Renal cortical epithelial cell (primary cell): ENCODE measurements at places on chromosomes 4 and X.
A peak's percentile ranks its signal among the peaks of the same experiment; 100 is the strongest.

DNA sequence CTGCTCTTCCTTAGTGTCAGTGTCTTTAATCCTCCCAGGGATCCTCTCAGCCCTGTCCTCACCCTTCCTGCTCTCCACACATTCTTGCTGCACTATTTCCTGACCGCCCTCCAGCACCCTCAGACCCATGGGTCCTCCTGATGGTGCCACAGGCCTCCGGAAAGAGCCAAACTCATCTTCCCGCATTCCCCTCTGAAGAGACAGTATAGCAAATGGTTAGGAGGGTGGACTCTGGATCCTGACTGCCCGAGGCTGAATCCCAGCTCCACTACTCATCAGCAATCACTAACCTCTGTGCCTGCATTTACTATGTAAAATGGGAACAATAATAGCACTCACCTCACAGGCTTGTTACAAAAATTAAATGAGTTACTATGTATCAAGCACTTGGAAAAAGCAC is 6.2 kb downstream of the SUV39H1 start:
- no peak for DNase-seq

DNA sequence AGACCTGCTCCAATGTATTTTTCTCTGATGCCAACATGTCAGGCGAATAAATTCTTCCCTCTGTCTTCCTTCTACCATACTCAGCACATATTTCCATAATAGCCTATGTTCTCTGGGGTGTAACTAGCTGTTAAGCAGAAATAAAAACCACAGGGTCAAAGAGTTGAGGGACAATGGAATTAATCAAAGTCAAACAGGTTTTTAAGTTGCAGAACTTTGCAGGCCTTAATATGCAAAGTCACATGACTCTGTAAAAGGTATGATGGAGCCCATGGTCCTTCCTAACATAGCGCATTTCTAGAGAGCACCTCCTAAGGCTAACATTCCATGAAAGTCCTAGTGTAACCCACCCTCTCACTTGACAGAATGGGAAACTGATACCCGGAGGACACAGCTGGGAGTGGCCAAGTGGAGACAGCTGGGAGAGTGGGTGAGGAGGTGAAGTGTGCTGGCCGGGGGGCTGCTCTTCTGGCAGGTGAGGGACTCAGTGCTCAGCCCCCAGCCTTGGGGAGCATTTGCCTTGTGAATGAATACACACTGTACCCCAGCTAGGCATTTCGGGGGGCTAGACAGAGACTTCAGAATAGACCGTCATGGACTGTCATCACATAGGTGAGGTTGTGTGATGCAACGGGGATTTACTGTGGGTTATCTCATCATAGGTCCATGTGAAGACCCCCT is 8.4 kb upstream of the SORCS2 start:
- DNase-seq = no peak

DNA sequence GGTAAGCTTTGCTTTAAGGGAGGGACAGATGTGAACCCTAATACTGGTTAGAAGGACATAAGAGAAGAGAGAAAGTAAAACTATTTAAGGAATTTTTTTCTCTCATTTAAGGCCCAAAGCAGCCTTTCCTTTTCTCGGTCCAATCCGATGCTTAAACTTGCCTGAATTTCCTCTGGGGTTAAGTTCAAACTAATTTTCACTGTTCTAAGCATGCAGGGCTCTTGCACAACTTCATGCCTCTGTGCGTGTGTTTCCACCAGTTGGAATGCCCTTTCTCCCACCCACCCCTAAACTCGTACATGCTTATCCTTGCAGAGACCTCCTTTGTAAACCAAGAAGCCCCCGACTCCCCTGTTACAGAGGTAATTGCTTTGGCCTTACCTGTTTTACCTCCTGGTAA is 204.7 kb downstream of the CBR4 start:
- DNase-seq = no peak

DNA sequence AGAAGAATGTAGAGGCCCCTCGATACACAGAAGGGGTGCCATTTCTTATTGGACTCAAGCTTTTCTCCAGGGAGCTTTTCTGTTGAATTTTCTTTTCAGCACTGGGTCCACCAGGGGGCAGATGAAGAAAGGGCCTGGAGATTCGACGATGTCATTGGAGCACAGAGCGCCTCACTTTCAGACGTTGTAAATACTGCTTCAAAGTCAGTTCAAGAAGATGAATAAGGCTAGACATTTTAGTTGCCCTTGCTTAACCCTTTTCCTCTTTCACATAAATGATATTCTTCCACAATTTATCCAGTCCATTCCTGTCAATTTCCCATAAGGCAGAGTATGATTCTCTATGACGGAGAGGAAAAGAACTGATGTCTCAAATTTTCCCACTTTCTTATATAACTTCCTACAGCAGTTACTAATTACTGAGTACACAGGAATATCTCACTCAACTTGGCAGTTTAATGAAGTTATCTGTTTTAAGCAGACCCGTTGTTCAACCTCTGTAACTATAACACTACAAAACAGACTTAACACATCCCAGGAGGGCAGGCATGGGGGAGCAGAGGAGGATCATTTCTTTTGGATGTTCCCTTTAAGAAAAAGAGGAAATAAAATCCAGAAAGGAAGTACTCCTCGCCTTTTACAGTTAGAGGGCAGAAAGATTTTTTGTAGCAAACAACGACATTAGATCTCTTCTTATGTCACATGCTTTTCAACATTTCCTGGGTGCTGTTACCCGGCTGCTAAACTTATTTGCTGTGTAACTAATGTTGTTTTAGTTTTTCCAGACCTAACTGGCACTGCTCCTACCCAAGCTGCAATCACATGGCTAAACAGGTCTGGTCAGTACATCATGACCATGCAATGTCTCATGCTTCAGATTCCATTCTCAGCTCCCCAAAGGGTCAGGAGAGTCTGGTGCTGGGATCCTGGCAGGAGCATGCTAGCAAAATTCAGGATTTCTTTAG is 12.2 kb upstream of the CENPU start:
- peak; percentile 95 for DNase-seq

- no peak for DNase-seq
Measured at GRCh38 chr4:174582463-174582862, 60.2 kb upstream of the HPGD start.

- DNase-seq = peak; percentile 37
Measured at GRCh38 chr4:78299565-78299972, 242.4 kb downstream of the FRAS1 start.

GRCh38 chr4:105970371-105970770 is 75.1 kb downstream of the NPNT start:
- DNase-seq = no peak

DNA sequence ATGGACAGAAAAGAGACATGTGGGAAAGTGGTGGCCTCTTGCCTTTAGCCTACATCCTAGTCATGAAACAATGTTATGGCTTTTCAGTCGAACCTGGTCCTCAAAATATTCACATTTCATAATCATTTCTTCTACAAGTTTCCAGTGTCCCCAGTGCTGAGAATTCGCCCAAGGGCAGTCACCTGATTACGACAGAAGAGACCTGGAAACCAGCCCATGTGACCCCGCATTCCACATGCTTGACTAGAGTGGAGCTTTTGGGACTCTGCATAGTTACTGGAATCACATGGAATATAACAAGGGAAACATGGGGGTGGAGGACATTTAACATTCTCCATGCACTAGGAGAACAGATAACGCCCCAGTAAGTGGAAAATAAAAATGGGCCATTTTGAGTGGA is 100.1 kb downstream of the PPARGC1A start:
- peak; percentile 98 for DNase-seq

DNA sequence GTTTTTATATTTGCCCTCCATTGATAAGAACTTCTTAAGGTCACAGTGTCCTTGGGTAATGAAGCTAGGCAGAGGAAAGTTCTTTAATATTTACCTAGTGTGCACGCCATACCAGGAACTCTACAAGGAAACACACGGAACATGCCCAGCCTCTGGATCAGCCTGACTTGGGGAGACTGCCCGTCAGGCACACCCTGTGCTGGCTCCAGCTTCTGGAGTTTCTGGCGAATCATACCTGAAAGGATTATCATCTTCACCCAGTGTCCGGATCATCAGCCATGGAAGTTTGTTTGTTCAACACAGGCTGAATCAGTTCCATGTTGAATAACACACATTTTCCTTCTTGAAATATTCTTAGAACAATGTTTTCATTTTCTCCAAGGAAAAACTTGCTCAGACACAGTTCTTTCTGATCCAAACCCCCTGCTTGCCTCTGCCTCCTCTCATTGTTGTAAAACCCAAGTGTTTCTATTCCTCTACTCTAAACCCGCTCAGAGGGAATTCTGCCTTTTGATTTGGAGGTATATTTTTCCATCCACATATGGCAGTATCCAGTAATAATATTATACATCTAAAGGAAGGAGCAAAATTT is 176.7 kb downstream of the SHROOM3 start:
- peak; percentile 50 for DNase-seq

GRCh38 chr4:40254608-40255392 is 58.0 kb downstream of the RHOH start:
- peak; percentile 83 for DNase-seq

DNA sequence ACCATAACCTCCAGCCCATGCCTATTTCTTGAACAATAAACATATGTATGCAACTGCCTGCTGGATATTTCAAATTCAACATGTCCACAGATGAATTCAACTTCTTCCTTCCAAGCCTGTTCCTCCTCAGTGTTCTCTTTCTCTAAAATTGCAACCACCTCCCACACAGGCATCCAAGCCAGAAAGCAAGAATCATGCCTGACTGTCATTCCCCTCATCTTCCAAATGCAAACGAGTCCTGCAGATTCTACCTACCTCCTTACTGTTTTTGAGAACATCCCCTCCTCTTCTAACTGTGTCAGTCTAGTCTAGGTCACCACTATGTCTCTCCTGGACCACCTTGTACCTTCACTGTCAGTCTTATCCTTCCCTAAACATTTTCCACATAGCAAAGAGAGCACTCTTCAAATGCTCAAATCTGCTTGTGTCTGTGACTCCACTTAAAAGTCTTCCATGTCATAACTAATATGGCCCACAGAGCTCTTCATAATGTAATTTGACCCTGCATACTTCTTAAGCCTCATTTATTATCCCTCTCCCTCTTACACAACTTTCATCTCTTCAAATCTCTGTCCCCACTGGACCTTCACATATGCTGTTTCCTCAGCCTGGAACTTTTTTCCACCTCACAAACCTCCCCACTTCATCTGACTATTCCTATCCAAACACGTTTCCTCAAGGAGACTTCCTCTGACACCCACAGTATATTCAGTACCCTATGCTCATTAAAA is 25.7 kb downstream of the MAPK10 start:
- no peak for DNase-seq

DNA sequence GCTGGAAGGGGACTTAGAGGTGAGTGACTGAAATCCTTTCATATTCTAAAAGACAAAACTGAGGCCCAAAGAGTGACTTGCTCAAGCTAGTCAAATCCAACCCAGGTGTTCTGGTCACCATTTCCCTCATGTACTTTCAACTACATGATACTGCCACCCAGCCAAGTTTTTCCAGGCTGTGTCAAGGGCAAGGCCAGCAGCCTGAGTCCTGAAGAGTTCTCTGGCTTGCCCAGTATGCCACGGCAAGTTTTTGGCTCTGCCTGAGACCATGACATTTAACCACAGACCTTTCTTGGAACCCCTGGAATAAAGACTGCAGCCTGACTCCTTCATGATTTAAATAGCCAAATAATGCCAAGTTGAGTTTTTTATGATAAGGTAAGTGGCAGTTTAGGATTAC is 10.7 kb upstream of the TMEM164 start:
- no peak for DNase-seq

GRCh38 chrX:103616676-103617186 is 9.0 kb downstream of the TCEAL3 start:
- DNase-seq = no peak

DNA sequence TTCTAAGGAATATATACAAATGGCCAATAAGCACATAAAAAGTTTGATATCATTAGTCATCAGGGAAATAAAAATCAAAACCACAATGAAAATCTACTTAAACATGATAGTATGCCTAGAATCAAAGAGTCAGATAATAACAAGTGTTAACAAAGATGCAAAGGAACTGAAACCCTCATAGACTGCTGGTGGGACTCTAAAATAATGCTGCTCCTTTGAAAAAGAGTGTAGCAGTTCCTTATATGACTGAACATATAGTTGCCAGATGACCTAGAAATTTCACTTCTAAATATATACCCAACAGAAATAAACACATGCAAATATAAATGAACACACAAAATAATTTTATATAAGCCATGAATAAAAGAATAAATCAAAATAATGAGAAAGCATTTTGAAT is 205.1 kb upstream of the CTSO start:
- no peak for DNase-seq

- no peak for DNase-seq
Measured at GRCh38 chr4:10703766-10704429, 19.3 kb upstream of the CLNK start.

GRCh38 chr4:150425161-150425560 is 156.8 kb upstream of the MAB21L2 start:
- DNase-seq = no peak

- DNase-seq = peak; percentile 20
Measured at GRCh38 chr4:55609393-55609866, 17.4 kb upstream of the PDCL2 start.

GRCh38 chr4:10034136-10034535 is 12.8 kb upstream of the SLC2A9 start:
- no peak for DNase-seq

DNA sequence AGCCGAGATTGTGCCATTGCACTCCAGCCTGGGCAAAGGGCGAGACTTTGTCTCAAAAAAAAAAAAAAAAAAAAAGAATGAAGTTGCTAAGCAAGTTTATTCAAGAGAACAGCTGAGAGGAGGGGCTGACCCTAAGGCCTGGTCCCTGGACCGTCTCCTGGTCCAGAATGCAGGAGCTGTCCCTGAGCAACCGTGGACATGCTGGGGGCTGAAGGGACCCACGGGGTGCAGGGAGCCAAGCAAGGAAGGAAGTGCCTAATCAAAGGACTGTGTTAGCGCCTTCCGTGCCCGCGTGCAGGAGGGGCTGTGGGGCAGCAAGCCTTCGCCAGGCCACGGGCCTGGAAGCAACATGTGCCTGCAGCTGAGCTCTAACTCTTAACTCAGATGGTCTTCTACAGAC is 39.1 kb upstream of the CDKN2AIP start:
- no peak for DNase-seq

- no peak for DNase-seq
Measured at GRCh38 chrX:38824176-38824575, 22.9 kb downstream of the MID1IP1 start.

GRCh38 chr4:184950926-184951325 is 67.4 kb upstream of the HELT start:
- DNase-seq = no peak

DNA sequence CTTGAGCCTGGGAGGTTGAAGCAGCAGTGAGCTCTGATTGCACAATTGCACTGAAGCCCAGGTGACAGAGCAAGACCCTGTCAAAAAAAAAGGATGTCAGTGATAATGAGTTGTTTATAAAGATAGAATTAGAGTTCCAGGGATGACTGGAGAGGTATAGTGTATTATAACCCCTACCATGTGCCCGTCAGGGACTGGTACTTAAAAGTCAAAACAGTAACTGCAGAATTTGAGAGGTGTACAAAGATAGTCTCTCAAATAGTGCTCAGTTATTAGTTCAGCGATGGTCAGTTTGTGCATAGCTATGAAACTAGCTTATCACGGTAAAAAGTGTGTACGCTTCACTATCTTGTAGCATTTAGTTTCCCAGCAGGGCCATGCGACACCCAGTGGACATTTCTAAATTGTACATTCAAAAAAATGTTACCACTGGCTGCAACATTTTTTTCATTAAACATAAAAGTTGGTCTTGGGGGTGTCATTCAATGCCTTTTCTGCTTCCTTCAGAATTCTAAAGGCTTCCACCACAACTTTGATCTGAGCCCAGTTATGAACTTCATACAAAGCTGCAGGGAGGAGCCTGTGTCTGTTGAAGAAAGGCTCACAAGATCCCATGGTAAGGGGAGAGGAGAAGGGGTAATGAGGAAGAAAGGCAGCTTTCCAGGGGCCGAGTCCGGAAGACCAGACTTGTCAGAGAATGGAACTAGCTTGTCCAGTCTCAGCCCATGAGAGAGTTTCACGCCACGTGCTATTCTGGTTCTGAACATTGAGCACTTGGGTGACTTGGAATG is 9.2 kb upstream of the GYG2 start:
- DNase-seq = no peak
